ENCODE measurements at places on chromosomes 2 and 18. TPM values are rescaled to one million over a fixed set of nuclear protein-coding genes. Genes with fewer than 3 reads are reported as not detected.
A peak's percentile ranks its signal among the peaks of the same experiment; 100 is the strongest.

DNA sequence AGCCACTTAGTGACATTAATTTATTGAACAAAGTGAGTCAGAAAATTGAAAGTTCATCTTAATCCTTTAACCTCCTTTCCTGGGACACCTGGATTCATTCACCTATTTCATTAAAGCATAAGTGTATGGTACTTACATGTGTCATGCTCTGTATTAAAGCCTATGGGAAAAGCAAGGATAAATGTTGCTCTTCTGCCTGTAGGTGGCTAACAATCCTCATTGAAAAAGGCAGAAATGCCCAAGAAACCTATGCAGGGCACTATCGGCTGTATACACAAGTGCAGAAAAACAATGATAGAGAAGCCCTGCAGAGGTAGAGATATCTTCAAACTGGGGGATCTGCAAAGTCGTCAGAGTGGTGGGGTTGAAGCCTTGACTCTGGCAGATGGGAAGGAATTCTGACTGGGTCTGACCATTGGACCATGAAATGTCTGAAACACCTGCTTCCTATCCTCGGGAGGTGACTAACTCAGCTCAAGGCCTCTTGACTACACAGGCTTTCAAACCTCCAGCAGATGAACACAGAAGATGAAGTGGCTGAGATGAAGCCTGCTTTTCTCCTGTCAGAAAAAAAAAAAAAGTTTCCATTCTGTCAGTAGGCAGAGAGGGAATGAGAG, 83.1 kb downstream of the DCC start:
- DNase-seq, result no peak

GRCh38 chr2:10977003-10977402, 65.3 kb downstream of the KCNF1 start:
- DNase-seq, result no peak

DNA sequence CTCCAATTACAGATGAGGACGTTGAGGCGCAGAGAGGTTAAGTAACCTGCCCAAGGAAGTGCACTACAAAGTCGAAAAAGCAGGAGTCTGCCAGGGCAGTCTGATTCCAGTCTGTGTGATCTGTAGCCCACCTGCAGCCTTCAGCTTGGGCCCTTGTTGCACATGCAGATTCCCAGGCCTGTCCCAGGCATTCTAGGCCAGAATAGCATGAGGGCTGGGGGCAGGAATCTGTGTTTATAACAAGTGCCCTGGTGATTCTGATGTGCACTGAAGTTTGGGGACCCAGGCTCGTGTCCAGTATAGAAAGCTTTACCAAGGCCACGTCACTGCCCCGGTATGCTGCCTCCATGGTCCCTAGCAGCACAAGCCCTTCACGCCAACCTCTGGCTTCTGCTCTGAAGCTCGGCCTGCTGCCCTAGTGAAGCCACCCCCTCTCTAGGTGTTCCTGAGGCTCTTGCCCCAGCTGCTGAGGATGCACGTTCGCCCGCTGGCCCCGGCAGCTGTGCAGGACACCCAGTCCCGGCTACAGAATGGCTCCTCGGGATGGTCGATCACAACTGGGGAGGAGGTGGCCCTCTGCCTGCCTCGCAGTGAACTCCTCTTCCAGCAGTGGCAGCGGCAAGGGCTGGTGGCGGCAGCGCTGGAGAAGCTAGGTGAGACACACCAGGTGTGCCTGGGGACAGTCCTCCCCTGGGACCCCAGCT, 4.6 kb downstream of the CHRNG start:
- no peak for DNase-seq

DNA sequence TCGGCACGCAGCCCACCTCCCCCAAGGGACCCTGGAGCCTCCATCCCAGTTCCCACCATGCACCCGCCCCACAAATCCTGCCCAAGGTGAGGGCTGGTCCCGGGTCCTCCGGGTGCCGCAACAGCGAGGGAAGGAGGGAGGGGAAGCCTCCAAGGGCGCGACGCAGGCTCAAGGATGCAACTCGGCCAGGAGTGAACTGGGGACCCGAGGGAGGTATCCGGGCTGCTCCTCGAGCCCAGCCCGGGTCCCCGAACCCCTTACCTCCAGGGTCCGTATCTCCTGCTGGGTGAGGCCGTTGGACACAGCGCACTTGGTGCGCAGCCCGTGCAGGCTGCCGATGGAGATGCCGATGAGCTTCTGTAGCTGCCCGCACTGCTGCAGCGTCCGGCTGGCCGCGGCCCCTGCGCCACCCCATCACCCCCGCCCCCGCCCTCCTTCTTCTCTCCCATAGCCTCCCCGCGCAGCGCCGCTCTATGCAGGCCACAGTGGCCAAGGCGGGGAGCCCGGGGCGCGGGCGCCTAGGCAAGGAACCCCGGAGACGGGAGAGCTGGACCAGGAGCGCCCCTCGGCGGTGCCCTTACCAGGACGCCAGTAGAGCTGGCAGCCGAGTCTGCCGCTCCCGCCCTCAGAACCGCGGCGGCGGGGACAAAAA, 124.1 kb downstream of the ANKRD30BL start:
- peak; percentile 1 for DNase-seq

DNA sequence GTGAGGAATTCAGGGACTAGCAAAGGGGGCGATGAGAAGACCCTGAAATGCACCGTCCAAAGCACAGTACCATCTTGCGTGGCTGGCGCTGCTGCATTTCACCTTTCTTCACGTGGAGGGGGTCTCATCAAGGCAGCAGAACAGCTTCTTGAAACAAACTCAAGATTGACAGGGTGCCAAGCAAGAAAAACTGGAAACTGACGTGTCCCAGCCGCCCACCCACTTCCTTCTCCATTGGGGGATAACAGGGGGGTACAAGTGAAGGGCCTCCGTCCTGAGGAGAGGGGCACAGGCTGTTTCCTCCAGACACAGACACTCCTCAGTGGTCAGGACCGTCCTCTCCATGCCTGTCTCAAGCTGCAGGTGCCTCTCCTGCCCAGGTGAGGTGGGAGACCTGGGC, 32.5 kb downstream of the HDAC4 start:
- no peak for DNase-seq

GRCh38 chr2:24359129-24360049, 947 bp downstream of the ITSN2 start:
- peak; percentile 78 for DNase-seq

DNA sequence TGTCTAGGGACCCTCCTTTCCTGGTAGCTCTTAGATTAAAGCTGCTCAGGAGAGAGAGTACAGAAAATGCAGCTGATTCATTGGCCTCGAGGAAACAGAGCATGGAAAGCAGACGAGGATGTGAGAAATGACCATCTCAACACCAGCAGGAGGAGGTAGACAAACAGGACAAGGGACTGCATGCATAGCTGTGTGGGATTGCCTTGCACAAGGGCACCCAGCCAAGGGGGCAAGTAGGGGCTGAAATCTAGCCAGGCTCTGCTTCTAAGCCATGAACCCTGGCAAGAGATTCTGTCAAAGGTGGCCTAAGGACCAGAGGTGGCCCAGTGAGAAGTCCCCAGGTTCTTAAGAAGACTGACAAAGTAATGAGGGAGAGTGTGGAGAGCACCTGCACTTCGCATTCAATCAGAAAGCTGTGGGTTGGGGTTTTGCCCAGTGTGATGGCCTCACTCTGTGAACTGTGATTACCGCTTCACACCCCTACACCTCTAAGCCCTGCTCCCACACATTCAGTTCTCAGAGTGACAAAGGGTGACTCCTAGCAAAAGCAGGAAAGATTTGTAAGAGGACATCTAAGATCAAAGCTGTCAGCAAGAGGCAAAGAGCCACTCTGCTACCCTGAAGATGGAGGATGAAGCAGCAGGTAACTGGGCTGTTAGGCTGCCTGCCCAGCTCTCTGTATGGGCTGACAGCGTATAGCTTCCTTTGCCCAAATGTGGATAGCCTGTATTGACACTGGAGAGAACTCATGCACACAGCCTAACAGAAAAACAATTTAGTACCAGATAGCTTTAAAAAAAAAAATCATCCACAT, 151.3 kb upstream of the PELI1 start:
- DNase-seq, result no peak

DNA sequence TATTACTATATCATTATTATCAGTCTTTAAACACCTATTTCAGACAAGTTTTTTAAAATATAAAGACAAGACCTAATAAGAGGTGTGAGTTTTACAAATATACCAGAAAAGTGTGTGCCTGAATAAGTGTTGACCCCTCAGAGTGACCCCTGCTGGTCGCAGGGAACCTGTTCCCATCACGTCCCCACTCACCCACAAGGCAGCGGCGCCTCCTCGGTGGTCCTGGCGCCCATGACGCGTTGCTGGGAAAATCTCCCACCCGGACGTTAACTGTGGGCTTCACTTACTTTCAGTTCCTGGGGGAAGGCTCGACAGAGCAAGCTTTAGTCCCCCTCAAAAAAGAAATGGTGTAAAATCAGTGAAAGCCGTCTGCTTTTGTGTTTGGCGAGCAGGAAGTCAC, 93.5 kb downstream of the TMEM18 start:
- no peak for DNase-seq

- DNase-seq, result no peak
Measured at GRCh38 chr2:137969418-137969765, 5.1 kb downstream of the HNMT start.

GRCh38 chr2:174878537-174879147, 114.4 kb upstream of the CHRNA1 start:
- DNase-seq, result no peak

DNA sequence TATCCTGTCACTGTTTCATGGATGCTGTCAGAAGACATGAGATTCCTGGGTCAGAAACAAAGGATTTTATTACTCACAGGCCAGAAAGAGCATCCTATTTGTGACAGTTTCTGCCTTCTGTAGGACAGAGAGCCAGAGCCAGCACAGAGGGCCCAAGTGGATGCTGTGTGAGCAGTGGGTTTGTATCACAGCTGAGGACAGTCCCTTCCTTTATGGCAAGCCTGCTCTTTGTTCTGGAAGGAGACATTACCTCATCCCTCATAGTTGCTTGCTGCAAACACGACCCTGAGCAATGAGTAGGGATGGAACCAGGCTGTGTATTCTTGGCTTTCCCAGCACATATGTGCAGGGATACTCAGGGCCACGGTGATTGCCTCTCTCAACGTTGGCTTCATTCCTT, 41.6 kb downstream of the ARHGEF4 start:
- no peak for DNase-seq

GRCh38 chr18:60981682-60982328, 351.4 kb upstream of the CDH20 start:
- no peak for DNase-seq

- DNase-seq, result no peak
Measured at GRCh38 chr2:240646900-240647502, 21.7 kb downstream of the GPR35 start.

- DNase-seq, result no peak
Measured at GRCh38 chr18:36724169-36724568, 104.6 kb downstream of the TPGS2 start.

TUBB8B gene
- not detected for total RNA-seq

PRSS56 gene
- not detected for total RNA-seq

NMUR1 gene
- total RNA-seq, result 1.2 TPM

CFAP221 gene
- total RNA-seq, result not detected

AMER3 gene
- 0.55 TPM for total RNA-seq

ANTXR1 gene
- 10.7 TPM for total RNA-seq

GLI2 gene
- total RNA-seq, result 1.3 TPM
